ENCODE measurements at places on chromosomes 2 and 18. TPM values are rescaled to one million over a fixed set of nuclear protein-coding genes. Genes with fewer than 3 reads are reported as not detected.

- peaks cover 10% of the 10 kb centered on the region for H3K4me1 ChIP-seq
- H3K27ac ChIP-seq: no peak overlapping the region
- DNase-seq: no peak
- peaks cover 2% of the 10 kb centered on the region for H3K27me3 ChIP-seq
- no peak overlapping the region for H3K4me3 ChIP-seq
Observed at GRCh38 chr2:38549851-38550250, 52.9 kb downstream of the HNRNPLL start.

- H3K4me1 ChIP-seq: peaks cover 24% of the 10 kb centered on the region
- H3K36me3 ChIP-seq: no peaks in the 10 kb centered on the region
- H3K4me3 ChIP-seq: peak overlapping the region; percentile 31
- no peak for DNase-seq
- H3K27me3 ChIP-seq: no peaks in the 10 kb centered on the region
- peak overlapping the region; percentile 30 for H3K27ac ChIP-seq
Observed at GRCh38 chr18:75218065-75218923, 7.7 kb downstream of the TSHZ1 start.

GRCh38 chr2:166373951-166374350 is 1.8 kb downstream of the SCN9A start:
- H3K36me3 ChIP-seq: no peaks in the 10 kb centered on the region
- no peak overlapping the region for H3K4me3 ChIP-seq
- H3K4me1 ChIP-seq: peaks cover 5% of the 10 kb centered on the region
- H3K27ac ChIP-seq: no peak overlapping the region
- no peaks in the 10 kb centered on the region for H3K27me3 ChIP-seq
- DNase-seq: no peak

DNA sequence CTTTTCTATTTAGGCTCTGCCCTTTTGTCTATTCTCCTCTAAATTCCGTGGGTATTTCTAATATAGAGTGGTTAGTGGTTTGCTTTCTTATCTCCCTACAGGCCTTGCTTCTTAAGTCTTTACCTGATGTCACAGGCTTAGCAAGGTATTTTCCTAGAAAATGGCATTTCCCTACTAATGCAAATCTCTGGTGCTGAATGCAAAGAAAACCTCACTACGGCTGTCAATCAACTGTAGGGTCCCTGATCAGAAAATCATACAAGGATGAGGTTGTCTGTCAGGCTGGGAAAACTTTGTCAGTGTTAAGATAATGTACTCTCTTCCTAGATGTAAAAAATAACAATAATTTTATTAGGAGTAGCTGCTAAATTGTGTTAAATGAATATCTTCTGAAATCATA is 27.1 kb upstream of the DSC1 start:
- H3K27me3 ChIP-seq: no peaks in the 10 kb centered on the region
- no peaks in the 10 kb centered on the region for H3K36me3 ChIP-seq
- no peak for DNase-seq
- no peak overlapping the region for H3K27ac ChIP-seq
- no peaks in the 10 kb centered on the region for H3K4me1 ChIP-seq
- H3K4me3 ChIP-seq: no peak overlapping the region

The GREB1 gene
- total RNA-seq: 134 TPM

The TBR1 gene
- not detected for total RNA-seq

DNA sequence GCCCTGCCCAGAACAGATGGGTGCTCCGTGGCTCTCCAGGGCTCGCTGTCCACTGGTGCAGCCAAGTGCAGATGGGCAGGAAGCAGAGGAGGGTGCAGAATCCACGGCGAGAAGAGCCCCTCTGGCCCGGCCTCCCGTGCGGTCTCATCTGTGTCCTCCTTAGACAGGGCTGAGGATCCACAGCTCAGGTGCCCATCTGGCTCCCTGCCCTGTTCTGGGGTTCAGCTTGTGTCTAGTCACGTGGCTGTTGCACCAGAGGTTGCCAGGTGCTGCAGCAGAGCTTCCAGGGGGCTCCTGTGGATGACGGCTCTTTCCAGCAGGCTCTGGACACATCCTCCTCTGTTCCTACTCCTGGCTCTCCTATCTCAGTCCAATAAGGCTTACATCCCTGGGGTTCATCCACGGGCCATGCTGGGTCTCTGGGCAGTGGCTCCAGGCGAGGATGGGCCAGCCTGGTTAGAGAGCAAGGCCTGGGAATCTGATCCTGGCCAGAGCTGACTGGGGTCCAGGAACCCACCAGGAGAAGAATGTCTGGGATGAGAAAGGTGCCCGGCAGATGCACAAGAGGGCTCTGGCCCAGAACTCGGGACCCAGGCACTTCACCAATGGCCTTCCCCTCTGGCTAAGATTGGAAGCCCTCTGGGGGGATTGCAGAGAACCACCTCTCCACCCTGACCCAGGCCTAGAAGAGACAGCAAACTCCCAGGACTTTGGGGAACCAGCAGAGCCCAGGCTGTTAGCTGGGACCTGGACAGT is 116.3 kb upstream of the ID2 start:
- no peak for DNase-seq
- H3K27ac ChIP-seq: no peak overlapping the region
- no peak overlapping the region for H3K4me3 ChIP-seq

GRCh38 chr2:100793982-100794381 is 26.0 kb upstream of the NPAS2 start:
- H3K4me1 ChIP-seq: peaks cover 2% of the 10 kb centered on the region
- DNase-seq: no peak
- no peak overlapping the region for H3K27ac ChIP-seq

- no peak overlapping the region for H3K27ac ChIP-seq
- DNase-seq: no peak
- no peak overlapping the region for H3K4me3 ChIP-seq
Observed at GRCh38 chr2:196745711-196746110, 53.8 kb downstream of the GTF3C3 start.

- no peak overlapping the region for H3K4me3 ChIP-seq
- DNase-seq: no peak
- no peaks in the 10 kb centered on the region for H3K36me3 ChIP-seq
Observed at GRCh38 chr2:53793261-53793660, 6.4 kb downstream of the ERLEC1 start.

The SLC4A5 gene
- total RNA-seq: 8.2 TPM

- no peaks in the 10 kb centered on the region for H3K36me3 ChIP-seq
- no peak overlapping the region for H3K4me3 ChIP-seq
- DNase-seq: no peak
- H3K4me1 ChIP-seq: no peaks in the 10 kb centered on the region
- H3K27ac ChIP-seq: no peak overlapping the region
Observed at GRCh38 chr2:113138428-113139322, 11.3 kb downstream of the IL1RN start.

- H3K4me1 ChIP-seq: peaks cover 7% of the 10 kb centered on the region
- H3K27me3 ChIP-seq: peaks cover 19% of the 10 kb centered on the region
- H3K4me3 ChIP-seq: peak within 1 kb of the TSS; percentile 64
- peak; percentile 64 for DNase-seq
Observed at GRCh38 chr2:20224716-20225293, at the start of gene SDC1. SDC1 (minus strand) TSS chr2:20225130; CDS start chr2:20224867, 263 bp downstream.

DNA sequence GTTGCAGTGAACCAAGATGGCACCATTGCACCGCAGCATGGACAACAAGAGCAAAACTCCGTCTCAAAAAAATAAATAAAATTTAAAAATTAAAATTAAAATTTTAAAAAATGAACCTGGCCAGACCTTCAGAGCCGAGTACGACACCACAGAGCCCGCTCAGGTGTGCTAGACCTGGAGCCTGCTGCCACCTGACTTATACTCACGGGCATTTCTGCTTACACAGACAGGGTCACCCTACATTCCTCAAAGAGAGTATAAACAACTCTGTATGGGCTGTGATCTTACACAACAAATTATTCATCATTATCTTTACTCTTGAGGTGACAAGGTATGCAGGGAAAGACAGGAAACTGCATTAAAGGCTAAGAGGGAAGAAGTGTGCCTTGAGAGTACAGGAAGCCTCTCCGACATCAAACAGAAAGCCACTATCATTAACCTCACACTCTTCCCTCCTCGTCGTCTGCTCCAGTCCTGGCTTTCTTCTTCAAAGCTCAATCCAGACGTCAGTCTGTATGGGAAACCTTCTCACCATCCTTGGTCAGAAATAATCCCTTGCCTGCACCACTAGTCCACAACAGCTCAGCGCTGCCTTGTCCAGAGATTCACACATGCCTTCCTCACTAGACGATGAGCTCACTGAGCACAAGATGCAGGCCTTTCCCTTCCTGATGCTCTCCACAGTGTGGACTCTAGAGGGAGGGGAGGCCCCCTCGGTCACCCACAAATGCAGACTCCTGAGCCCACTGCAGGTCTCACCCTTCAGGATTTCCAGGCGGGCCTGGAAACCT is 56.2 kb downstream of the UXS1 start:
- peaks cover 2% of the 10 kb centered on the region for H3K36me3 ChIP-seq
- DNase-seq: no peak
- H3K4me3 ChIP-seq: no peak overlapping the region
- no peaks in the 10 kb centered on the region for H3K4me1 ChIP-seq
- H3K27ac ChIP-seq: no peak overlapping the region

DNA sequence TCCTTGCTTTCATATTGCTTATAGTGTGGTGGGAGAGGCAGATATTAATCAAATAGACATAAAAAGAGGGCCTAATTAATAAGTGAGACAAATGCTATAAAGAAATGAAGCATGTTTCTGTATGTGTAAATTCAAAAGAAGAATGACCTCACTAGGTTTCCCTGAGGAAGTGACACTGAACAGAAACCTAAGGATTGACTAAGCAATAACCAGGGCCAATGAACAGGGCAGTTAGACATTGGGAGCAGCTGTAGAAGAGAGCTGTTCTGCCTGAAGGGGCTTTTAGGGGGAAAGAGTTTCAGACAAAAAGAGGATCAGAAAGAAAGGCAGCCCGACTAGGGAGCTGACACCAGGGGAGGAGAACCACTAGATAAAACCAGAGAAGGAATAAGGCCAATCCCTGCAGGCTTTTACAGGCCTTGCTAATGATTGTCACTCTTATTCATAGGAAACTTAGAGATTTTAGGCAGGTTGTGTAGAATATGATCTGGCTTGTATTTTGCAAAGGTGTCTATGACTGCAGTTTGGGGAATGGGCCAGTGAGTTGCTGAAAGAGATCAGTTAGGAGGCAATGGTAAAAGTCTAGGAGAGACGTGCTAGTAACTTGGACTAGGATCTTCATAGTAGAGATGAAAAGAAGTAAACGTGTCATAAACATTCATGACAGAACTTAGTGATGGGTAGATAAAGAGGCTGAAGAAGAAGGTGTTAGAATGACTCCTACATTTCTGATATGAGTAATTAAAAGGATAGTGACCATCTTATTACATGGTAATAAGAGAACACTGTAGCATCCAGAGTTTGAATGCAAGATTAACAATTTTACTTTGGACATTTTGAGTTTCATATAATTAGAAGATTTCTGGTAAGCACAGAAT is 26.8 kb upstream of the NABP1 start:
- no peak overlapping the region for H3K4me3 ChIP-seq
- no peak overlapping the region for H3K27ac ChIP-seq
- no peaks in the 10 kb centered on the region for H3K27me3 ChIP-seq
- H3K36me3 ChIP-seq: no peaks in the 10 kb centered on the region
- H3K4me1 ChIP-seq: no peaks in the 10 kb centered on the region

DNA sequence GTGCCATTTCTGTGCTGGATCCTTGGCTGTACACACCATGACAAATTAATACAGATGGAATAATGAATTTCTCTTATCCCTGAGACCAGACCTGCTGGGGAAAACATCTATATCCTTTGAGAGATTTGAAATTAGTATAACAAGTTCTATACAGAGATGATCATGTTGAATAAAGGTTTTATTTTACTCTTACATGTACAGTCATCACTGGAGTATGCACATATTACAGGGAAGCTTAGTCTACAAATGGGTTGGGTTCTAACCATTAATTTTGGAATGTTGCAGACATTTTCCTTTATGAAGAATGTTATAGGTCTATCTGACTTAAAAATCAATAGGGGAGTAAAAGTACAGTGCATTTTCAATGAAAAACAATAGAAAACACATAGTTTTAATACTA is 29.9 kb upstream of the MMADHC start:
- DNase-seq: no peak
- H3K4me3 ChIP-seq: no peak overlapping the region
- H3K27me3 ChIP-seq: peaks cover 2% of the 10 kb centered on the region
- H3K36me3 ChIP-seq: no peaks in the 10 kb centered on the region
- no peak overlapping the region for H3K27ac ChIP-seq
- no peaks in the 10 kb centered on the region for H3K4me1 ChIP-seq

- peaks cover 26% of the 10 kb centered on the region for H3K4me1 ChIP-seq
- H3K36me3 ChIP-seq: no peaks in the 10 kb centered on the region
- H3K27ac ChIP-seq: peak overlapping the region; percentile 24
- no peak for DNase-seq
Observed at GRCh38 chr2:42350434-42351063, 10.5 kb downstream of the COX7A2L start.

The FAM110C gene
- total RNA-seq: not detected

DNA sequence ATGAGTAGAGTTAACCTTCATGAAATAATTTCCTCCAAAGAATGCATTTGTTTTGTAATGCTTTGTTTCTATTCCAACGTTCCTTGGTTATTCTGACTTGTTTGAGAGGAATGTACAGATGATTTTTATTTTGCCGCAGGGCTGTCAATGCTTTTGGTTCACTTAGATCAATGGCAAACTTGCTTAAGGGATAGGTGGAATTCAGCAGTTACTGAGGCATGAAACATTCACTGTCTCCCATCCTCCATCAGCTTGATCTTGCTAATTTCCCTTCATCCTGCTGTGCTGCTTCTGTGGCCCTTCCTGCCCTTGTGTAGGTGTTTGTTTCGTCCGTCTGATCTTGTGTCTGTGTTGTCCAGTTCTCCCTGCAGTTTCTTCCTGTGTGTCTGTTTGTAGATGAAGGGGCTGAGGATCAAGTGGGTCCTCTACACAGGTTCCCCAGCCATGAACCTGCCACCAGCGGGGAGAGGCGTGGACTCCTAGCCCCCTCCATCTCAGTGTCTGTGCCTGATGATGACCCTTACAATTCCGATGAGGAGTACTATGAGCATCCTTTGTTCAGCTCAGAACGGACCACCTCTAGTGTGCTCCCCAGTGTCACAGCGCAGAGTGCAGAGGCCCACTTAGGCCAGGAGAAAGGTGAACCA is 84.2 kb upstream of the UNC80 start:
- no peak for DNase-seq
- no peaks in the 10 kb centered on the region for H3K36me3 ChIP-seq
- H3K4me1 ChIP-seq: peaks cover 27% of the 10 kb centered on the region
- no peaks in the 10 kb centered on the region for H3K27me3 ChIP-seq
- peak overlapping the region; percentile 1 for H3K27ac ChIP-seq

The COBLL1 gene
- 0.91 TPM for total RNA-seq

The SIX3 gene
- 0.86 TPM for total RNA-seq

The METTL4 gene
- total RNA-seq: 15.4 TPM

- H3K36me3 ChIP-seq: no peaks in the 10 kb centered on the region
- DNase-seq: no peak
- no peak overlapping the region for H3K27ac ChIP-seq
- H3K27me3 ChIP-seq: no peaks in the 10 kb centered on the region
- no peak overlapping the region for H3K4me3 ChIP-seq
Observed at GRCh38 chr2:210000464-210001324, 1.7 kb upstream of the RPE start.

The ALPG gene
- 2.4 TPM for total RNA-seq

- H3K4me3 ChIP-seq: no peak overlapping the region
- peaks cover 5% of the 10 kb centered on the region for H3K4me1 ChIP-seq
- peaks cover 2% of the 10 kb centered on the region for H3K27me3 ChIP-seq
Observed at GRCh38 chr2:121205321-121205942, 79.6 kb downstream of the TFCP2L1 start.

GRCh38 chr18:48781163-48781987 is 169.4 kb downstream of the SMAD7 start:
- H3K27ac ChIP-seq: peak overlapping the region; percentile 84
- peak; percentile 67 for DNase-seq
- H3K27me3 ChIP-seq: peaks cover 11% of the 10 kb centered on the region
- peak overlapping the region; percentile 59 for H3K4me3 ChIP-seq
- H3K4me1 ChIP-seq: peaks cover 41% of the 10 kb centered on the region

The HOXD4 gene
- total RNA-seq: not detected

Data from glutamatergic neuron (in vitro differentiated cells).